Caco-2 (cell line): ENCODE measurements at places on chromosomes 1 and 21. TPM values are rescaled to one million over a fixed set of nuclear protein-coding genes. Genes with fewer than 3 reads are reported as not detected.

- DNase-seq: peak; percentile 68
These were observed at the start of gene C2CD2 for GRCh38 chr21:41953831-41954653. Gene C2CD2 (minus strand): TSS chr21:41954018. CDS start chr21:41953648, 370 bp downstream.

Gene ISG20L2
- 42.3 and 44.1 TPM in 2 replicates for total RNA-seq

GRCh38 chr1:23784846-23785245, 6.1 kb upstream of the LYPLA2 start:
- no peak for DNase-seq

DNA sequence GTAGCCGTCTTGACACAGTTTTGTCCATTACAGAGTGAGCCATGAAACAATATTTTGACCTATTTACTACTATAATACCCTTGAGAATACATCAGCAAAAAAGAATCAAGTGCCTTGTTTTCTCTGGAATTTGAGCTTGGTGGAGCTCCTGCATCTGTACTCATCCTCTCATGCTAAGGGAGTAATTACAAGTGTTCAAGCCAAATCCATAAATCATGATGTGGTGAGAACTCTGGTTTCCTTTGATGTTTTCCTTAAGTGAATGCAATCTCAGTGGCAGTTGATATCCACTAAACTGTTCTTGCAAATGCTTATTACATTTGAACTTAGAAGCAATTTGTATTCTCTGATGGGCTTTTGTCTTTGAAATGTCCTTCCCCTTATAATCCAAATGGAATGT, 824.6 kb upstream of the TMPRSS15 start:
- no peak for DNase-seq

DNA sequence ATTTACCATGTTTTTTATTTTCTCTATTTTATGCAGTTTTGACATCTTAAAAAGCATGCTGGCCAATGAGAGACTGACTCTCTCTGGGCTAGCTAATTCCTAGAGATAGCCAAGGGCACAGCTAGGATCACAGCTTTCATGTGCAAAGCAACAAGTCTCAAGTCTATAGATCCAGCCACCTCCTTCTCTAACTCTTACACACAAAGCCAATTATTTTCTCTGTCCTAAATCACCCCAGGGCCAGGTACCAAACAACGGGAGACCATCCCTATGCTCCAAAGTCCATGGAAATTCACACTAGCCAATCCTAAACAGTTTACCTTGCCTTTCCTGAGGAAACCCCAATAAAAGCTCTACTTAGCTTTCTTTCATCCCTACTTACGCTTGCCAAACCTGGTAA, 38.0 kb downstream of the ARHGAP29 start:
- no peak for DNase-seq

GRCh38 chr1:44694863-44695478, 20.5 kb downstream of the ARMH1 start:
- no peak for DNase-seq

DNA sequence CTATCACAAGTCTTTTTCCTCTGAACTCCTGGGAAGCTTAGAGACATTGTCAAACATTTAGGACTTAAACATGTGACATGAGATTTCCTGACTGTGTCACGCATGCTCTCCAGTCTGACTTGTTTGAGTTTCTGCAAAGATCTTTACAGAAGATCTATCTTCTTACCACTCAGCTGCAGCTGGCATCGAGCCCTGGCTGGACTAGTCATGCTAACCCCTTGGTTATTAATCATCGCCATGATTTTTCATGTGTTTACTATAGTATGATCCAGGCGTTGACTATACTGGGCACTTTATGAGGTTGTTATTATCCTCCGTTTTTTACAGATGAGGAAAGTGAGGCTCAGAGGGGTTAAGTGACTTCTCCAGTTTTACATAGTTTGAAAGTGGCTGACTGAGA, 18.1 kb upstream of the IRF2BP2 start:
- no peak for DNase-seq

DNA sequence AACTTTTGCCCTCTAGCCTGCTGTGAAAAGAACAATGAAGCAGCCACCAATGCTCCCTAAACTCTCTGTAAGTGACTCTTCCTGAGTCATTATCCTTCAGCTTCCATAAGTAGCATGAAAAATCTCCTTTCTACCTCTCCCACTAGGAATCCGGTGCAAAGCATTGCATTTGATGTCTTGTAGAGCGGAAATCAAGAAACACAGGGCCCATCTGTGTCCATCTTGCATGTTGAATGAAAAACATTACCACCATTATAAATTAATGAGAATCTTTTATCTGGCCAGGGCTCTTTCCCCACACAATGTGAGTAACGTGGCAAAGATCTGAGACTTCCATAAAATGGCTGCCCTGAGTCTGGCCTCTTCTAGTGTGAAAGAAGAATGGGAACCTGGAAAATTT, 324.4 kb downstream of the ADGRL2 start:
- DNase-seq: no peak

Gene SMAP2
- 6.8 and 7.5 TPM in 2 replicates for total RNA-seq

- DNase-seq: no peak
These were observed 15.9 kb upstream of the POGZ start for GRCh38 chr1:151475175-151475574.

GRCh38 chr21:24671901-24672300, 935.4 kb downstream of the MRPL39 start:
- no peak for DNase-seq

DNA sequence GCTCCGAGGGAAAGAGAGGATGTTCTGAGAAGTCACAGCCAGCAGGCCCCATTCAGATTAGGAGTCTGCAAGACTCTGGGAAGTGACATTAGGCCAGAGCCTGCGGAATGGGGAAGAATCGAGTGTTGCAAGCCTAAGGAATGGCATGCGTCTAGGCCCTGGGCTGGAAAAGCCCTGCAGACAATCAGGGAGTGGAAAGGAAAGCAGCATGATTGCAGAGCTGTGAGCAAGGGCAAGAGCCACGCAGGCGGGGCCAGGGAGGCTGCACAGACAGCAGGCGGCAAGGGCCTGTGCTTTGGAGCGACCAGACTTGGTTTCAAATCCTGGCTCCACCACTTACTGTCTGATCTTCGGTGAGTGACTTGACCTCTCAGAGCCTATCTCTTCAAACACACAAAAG, 118.2 kb downstream of the RRAGC start:
- DNase-seq: peak; percentile 54

GRCh38 chr1:231494439-231495110, 33.9 kb upstream of the TSNAX start:
- DNase-seq: no peak

DNA sequence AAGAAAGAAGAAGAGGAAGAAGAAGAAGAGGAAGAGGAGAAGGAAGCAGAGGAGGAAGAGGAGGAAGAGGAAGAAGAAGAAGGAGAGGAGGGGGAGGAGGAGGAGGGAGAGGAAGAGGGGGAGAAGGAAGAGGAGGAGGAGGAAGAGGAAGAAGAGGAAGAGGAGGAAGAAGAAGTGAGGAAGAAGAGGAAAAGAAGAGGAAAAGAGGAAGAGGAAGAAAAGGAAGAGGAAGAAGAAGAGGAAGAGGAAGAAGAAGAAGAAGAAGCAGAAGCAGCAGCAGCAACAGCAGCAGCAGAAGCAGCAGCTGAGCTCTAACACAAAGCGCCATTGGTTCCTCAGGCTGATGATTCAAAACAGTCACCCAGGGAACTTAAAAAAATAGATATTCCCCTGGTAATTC, 34.0 kb downstream of the DNAI4 start:
- DNase-seq: no peak

GRCh38 chr21:43192501-43193081, 23.8 kb downstream of the CRYAA start:
- peak; percentile 19 for DNase-seq

- no peak for DNase-seq
These were observed 5.6 kb upstream of the PTCH2 start for GRCh38 chr1:44848456-44849181.

Gene SZRD1
- 93.8 and 98.7 TPM in 2 replicates for total RNA-seq

Gene CCDC30
- 1.3 and 1.4 TPM in 2 replicates for total RNA-seq

Gene ZNF692
- 48.5 and 58.4 TPM in 2 replicates for total RNA-seq

GRCh38 chr1:42721926-42722325, 18.1 kb downstream of the CLDN19 start:
- DNase-seq: no peak

DNA sequence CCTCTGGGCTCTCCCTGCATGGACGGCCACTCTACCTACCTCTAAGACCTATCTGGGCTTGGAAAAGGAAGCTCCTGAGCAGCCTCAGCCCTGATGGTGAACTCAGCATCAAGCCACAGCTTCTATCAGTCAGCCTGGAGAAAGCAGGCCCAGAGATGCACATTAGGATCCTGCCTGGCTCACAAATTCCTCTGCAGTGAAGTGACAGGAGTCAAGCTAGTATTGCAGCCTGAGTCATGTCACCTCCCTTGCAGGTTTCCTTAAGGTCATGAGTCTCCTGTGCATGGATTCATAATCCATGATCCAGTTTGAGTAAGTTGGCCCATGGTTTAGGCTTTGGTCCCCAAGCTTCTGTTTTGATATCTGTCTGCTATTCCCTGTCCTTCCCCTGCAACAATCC, 37.9 kb upstream of the DUSP10 start:
- DNase-seq: no peak

- DNase-seq: no peak
These were observed 142.3 kb downstream of the TRIM33 start for GRCh38 chr1:114368560-114369255.
